Neural cell (in vitro differentiated cells): ENCODE measurements at places on chromosomes 2 and 18. TPM values are rescaled to one million over a fixed set of nuclear protein-coding genes. Genes with fewer than 3 reads are reported as not detected.

Gene ABHD1
- polyA plus RNA-seq: not detected in 2 replicates

Gene LYG2
- polyA plus RNA-seq: not detected in 2 replicates

Gene MYO7B
- 0.16 TPM in 1 of 2 replicates, not detected in the other for polyA plus RNA-seq

Gene AOX1
- not detected in 2 replicates for polyA plus RNA-seq

Gene DPP4
- not detected in 2 replicates for polyA plus RNA-seq

Gene FOXI3
- polyA plus RNA-seq: not detected in 2 replicates

Gene PLGLB2
- polyA plus RNA-seq: 5.4 and 10.5 TPM in 2 replicates
